ENCODE measurements at places on chromosomes 7 and 10.
A peak's percentile ranks its signal among the peaks of the same experiment; 100 is the strongest.

- DNase-seq, result no peak
Measured at GRCh38 chr10:19782430-19783089, 33.7 kb upstream of the PLXDC2 start.

DNA sequence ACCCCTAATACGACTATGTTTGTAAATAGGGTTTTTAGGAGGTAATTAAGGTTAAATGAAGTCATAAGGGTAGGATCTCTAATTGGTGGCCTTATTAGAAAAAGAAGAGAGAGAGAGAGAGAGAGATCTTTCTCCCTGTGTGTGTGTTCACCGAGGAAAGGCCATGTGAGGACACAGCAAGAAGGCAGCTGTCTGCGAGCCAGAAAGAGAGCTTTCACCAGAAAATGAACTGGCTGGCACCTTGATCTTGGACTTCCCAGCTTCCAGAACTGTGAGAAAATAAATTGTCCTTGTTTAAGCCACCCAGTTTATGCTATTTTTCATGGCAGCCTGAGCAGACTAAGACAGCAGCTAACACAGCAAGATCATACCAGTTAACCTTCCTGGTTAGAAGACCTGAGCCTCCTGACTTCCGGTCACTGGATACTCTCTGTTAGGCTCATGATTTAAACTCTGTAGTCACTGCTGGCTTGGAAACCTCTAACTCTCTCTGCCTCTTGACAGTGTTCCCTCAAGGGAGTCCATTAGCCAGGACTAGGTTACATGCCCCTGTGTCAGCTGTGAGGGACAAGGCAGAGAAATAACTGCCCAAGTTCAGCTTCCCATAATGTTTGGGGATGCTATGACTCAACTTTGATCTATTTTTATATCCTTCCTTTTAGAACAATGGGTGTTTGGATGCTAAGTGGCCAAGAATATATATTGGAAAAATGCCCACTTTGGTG lies 102.3 kb downstream of the DYNC1I1 start:
- no peak for DNase-seq

- DNase-seq, result peak; percentile 81
Measured at GRCh38 chr7:99928994-99929729, at the start of gene GJC3. GJC3 (minus strand) TSS chr7:99929620; CDS start chr7:99929620, 0 bp downstream.

DNA sequence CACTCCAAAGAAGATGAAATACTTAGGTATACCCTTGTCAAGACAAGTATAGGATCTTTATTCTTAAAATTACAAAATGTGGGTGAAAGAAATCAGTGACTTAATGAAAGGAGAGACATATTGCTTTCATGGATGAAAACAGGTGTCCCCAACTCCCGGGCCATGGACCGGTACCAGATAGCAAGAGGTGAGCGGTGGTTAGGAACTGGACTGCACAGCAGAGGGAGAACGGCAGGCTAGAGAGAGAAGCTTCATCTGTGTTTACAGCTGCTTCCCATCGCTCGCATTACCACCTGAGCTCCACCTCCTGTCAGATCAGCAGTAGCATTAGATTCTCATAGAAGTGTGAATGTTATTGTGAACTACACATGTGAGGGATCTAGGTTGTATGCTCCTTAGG lies 408.9 kb downstream of the CALN1 start:
- DNase-seq, result no peak

GRCh38 chr7:92709912-92710311 lies 119.7 kb upstream of the FAM133B start:
- no peak for DNase-seq

GRCh38 chr10:98217801-98218200 lies 50.2 kb downstream of the LOXL4 start:
- no peak for DNase-seq

DNA sequence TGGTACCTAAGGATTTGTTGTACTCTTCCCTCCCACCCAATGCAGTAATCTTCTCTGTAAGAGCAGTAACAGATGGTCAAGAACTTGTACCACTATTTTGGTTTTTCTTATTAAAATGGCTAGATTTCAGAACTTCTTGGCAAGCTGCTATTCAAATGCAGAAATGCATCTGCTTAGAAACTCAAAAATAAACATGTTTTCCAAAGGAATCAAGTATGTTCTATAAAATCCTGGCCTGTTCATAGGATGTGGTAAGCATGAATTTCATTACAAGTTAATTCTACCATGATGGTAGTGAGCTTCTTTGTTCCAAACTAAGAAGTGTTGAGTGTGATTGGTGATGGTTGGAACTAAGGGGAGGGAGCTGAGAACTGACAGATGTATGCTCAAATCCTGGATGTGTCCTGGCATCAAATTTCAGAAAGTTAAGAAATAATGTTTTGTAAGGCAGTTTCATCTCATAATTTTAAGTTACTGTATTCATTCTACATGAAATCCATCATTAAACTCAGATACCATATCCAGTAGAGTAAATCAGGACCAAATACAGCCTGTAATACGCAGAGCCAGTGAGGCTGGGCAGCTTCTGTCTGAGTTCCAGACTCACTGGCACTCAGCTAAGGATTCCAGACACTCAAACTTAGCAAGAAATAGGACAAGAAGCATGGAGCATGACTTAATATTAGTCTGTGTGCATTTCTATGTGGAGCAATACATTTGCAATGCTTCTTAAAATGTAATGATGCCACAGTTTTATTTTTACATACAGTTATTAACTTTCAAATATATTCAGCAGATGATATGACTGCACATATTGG lies 119.6 kb downstream of the TES start:
- DNase-seq, result no peak

DNA sequence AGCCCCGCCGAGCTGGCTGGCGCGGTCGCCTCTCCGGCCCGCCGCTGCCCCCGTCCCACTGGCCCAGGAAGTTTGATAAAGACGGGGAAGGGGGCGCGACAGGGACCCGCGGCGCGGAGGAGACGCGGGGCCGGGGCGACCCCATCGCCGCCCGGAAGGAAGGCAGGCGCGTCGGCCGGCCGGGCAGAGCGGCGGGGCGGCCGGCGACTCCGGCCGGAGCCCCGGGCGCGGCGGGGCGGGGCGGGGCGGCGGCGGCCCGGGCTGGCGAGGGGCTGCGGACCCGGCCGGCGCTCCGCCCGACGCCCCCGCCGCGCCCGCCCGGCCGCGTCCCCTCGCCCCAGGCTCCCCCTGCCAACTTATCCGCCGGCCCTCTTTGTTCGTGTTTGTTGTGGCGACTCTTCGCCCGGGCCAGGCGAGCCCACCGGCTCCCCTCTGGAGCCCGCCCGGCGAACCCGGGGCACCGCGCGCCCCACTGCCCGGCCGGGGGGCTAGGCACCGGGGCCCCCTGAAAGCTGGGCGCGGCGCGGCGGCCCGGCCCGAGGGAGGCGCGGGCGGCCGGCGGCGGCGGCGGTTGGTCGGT lies 571 bp downstream of the KDM7A start:
- DNase-seq, result no peak

GRCh38 chr10:48316236-48316635 lies 9.8 kb downstream of the MAPK8 start:
- no peak for DNase-seq

DNA sequence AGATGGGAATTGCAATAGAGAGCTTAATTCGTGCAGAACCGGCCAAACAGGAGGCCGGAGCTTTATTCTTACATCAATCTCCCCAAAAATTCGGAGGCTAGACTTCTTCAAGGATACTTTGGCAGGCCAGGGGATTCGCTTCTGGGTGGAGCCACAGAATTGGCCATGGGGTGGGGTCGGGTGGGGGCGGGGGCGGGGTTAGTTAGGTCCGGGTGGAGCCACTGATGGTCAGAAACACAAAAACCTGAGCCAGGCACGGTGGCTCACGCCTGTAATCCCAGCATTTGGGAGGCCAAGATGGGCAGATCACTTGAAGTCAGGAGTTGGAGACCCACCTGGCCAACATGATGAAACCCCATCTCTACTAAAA lies 87.5 kb downstream of the SEPTIN14 start:
- DNase-seq, result no peak

DNA sequence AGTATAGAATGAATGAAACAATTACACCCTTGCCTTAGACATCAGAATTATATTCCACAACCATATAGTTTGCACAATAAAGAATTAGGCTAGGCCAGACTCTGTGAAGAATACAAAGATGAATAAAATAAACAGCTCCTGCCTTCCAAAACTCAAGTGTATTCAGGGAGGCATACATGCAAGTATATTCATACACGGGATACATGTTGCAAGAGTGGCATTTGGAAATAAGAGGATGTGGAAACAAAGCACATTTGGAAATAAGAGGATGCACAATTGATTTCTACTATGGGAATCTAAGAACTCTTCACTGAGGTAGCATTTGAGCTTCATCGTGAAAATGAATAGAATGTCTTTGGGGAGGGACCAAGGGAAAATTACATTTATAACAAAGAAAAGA lies 27.0 kb upstream of the TMEM26 start:
- no peak for DNase-seq

DNA sequence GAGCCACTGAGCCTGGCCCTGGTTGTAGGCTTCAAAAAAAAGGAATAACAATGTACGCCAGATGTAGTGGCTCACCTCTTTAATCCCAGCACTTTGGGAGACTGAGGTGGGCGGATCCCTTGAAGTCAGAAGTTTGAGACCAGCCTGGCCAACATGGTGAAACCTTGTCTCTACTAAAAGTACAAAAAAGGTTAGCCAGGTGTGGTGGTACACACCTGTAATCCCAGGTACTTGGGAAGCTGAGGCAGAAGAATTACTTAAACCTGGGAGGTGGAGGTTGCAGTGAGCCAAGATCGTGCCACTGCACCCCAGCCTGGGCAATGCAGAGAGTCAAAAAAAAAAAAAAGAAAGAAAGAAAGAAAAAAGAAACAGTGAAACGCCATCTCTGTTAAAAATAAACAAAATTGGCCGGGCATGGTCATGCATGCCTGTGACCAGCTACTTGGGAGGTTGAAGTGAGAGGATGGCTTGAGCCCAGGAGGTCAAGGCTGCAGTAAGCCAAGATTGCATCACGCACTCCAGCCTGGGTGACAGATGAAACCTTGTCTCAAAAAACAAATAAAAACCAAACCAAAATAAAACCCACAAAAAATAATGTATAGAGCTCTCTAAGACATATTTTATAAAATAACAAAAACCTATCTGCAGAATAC lies 4.7 kb upstream of the KLHDC10 start:
- no peak for DNase-seq

GRCh38 chr7:66556549-66557213 lies 72.0 kb upstream of the KCTD7 start:
- no peak for DNase-seq

DNA sequence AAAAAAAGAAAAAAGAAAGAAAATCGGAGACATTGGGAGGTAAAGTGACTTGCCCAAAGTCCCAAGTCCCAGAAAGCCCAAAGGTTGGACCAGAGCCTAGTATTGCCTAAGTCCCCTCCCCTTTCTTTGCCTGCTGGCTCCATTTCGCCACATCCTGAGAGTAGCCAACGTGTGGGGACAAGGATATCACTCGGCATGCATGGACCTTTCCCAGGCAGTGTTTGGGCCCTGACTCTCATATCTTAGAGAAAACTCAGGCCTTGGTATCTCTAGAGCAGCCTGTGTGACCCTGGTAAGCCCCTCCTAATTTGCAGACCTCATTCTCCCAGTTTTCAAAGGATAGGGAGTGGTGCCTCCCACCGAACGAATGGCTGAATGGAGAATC lies 294.2 kb upstream of the ZMIZ1 start:
- DNase-seq, result no peak

GRCh38 chr7:16753932-16754855 lies 639 bp downstream of the TSPAN13 start:
- peak; percentile 54 for DNase-seq

DNA sequence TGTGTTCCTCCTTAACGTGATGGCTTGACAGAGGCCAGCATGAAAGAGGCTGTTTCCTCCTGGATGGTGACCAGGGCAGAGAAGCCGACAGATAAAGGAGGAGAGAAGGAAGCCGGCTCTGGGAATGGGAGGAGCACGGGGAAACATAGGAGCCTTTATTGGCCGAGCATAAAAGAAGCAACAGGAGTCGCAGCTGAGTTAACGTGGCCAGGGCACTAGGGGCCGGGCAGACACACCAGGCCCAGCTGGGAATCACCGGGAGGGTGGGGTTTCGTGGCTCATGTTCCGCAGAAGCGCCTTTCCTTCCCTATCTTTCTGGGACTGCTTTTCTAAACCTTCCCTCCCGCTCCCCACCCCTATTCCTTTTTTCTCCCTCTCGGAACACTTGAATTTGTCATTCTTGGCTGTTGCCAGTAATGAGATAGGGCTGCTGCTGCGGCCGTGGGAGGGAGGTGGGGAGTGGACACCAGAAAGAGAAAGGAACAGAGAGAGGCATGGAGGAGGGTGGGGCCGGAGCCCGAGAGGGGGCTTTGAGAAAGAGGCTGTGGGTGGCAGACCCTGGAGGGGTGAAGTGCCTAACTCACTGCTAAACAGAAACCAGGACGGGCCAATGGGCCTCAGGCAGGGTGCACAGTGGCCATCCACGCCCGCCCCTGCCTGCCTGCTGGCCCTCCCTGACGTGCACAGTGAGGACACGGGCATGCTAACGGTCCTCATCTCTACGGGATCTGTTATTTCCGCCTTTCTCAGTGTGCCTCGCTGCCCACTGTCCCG lies 65.2 kb downstream of the COL13A1 start:
- peak; percentile 81 for DNase-seq

GRCh38 chr10:126833542-126833941 lies 71.7 kb upstream of the DOCK1 start:
- DNase-seq, result no peak

DNA sequence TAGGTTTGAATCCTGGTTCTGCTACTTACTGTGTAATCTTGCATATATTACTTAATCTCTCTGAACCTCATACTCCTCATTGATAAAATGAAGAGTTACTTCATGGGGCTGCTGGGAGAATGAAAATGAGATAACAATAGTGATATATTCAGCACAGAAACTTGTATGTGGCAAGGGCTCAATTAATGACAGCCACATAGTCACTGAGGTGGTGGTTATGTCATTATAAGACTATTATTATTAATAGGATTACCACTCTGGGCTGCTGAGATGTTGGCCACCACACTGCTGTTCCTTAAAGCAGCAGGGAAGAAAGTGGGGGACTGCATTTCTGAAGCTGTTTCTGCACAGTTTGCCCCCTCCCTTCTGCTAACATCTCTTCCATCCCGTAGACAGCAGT lies 100.4 kb upstream of the PDLIM1 start:
- DNase-seq, result no peak

- DNase-seq, result no peak
Measured at GRCh38 chr10:72132854-72133253, 44.5 kb upstream of the SPOCK2 start.

GRCh38 chr7:17147409-17147808 lies 151.0 kb upstream of the AHR start:
- no peak for DNase-seq

DNA sequence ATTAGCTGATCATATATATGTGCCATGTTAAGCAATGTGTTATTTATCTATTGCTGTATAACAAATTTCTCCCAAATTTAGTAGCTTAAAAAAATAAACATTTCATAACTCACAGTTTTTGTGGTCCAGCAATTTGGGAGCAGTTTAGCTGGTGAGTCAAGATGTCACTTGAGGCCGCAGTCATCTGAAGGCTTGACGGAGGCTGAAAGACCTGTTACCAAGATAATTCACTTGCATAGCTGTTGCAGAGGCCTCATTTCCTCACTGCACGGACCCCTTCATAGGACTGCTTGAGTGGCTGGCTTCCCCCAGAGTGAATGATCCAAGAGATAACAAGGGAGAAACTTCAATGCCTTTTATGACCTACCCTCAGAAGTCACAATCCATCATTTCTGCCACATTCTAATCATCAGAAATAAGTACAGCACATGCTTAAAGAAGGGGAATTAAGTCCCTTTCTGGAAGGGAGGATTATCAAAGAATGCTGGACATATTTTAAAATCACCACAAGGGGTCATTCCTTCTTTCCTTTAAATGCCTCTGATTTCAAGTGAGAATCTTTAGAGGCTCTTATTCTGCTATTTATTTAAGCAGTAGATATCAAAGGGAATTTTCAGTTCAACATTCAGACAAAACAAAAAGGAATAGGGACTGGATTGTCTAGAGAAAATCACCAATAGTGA lies 10.5 kb upstream of the SRPK2 start:
- DNase-seq, result no peak

All from Daoy (cell line).